Stimulated activated naive CD8-positive, alpha-beta T cell treated with anti-CD3 and anti-CD28 coated beads, Interleukin-15, amount 100 ng/mL, for 72 hours (primary cell): ENCODE measurements at places on chromosomes 7 and 10.

- no peak for DNase-seq
Observed at GRCh38 chr7:44320794-44321371, 4.5 kb downstream of the CAMK2B start.

DNA sequence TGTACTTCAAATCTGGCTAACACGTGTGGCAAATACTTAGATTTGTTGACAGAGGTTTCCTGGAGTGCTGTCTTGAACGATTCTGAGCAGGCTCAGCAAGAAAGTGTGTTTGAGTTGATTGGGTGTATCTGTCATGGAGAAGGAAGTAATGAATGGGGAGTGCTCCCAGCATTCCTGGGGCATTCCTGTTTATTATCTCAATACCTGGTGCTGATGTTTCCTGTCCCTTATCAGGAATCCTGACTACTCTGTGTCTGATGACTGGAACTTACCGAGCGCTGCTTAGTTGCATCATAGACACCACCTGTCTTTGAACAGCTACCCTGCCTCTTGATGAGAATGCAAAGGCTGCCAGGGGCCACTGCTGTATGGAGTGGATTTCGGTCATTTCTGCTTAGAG lies 41.0 kb upstream of the TMEM248 start:
- DNase-seq: no peak

GRCh38 chr10:113463777-113464176 lies 89.1 kb upstream of the HABP2 start:
- no peak for DNase-seq

GRCh38 chr7:92200791-92201190 lies 21.8 kb upstream of the LRRD1 start:
- DNase-seq: no peak

GRCh38 chr7:151076863-151077704 lies 3.5 kb downstream of the FASTK start:
- no peak for DNase-seq

DNA sequence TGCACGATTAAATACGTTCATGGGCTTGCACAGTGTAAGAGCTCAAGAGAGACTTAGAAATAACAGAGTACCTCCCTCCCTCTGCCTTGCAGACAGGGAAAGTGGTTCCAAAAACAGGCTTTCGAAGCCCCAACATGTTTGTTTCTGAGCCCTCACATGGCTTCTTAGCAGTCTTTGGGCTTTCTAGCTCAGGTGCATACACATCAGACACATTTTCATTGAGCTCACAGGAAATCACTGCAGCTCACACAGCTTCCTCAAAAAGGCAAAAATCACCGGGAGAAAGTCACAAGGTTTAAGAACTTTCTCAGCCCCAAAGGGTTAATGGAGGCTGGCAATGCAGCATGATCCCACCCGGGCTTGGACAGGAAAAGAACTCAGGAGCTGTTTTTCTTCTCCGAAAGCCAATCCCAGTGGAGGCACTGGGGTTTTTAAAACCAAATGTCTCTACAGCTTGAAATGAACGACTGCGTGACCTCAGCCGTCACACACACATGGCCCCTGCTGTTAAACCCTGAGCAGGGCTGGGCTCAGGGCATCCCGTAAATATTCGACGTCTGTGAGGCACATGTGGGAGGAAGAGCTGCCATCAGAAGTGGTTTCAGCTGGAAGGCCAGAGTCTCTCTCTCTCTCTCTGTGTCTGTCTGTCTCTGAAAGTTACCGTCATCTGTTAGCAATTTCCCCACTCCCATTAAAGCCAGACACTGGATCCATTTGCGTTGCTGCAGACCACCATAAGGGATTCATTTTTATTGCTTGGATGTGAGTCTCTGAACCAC lies 69.7 kb downstream of the CALML3 start:
- no peak for DNase-seq

- DNase-seq: no peak
Observed at GRCh38 chr10:112262546-112262945, 20.7 kb upstream of the TECTB start.

DNA sequence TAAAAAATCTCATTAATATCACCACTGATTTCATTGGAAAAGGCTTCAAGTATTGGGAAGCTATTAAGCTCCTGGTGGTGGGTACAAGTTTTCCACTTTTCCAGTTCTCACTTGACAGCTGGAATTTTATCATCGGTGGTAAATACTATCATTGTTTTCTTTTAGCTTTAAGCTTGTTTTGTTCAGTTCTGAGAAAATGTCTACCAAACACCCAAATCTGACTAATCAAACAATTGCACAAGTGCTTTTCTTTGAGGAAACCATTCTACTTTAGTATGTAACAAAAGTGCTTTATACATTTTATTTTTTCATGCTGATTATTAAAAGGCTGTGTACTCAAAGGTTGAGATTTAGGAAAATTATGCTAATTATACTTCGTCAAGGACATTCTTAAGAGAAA lies 7.9 kb downstream of the PRPF18 start:
- no peak for DNase-seq

GRCh38 chr10:109941236-109941862 lies 18.0 kb upstream of the XPNPEP1 start:
- no peak for DNase-seq

DNA sequence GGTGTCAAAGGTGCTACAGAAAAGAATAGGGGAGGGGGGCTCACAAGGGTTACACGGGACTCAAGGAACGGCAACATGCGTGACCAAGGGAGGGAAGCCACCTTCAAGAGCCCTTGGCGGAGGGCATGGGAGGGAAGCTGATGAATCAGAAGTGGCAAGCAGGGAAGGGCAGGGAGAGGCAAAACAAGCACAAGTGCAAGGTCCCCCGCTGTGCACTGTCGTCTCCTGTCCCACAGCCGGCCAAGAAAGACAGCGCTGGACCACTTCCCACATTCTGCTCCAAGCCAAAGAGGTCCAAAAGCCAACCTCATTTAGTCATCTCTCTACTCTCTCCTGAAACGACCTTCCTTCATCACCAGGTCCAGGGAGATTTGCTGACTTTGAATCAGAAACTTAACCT lies 102.7 kb downstream of the CALN1 start:
- no peak for DNase-seq

DNA sequence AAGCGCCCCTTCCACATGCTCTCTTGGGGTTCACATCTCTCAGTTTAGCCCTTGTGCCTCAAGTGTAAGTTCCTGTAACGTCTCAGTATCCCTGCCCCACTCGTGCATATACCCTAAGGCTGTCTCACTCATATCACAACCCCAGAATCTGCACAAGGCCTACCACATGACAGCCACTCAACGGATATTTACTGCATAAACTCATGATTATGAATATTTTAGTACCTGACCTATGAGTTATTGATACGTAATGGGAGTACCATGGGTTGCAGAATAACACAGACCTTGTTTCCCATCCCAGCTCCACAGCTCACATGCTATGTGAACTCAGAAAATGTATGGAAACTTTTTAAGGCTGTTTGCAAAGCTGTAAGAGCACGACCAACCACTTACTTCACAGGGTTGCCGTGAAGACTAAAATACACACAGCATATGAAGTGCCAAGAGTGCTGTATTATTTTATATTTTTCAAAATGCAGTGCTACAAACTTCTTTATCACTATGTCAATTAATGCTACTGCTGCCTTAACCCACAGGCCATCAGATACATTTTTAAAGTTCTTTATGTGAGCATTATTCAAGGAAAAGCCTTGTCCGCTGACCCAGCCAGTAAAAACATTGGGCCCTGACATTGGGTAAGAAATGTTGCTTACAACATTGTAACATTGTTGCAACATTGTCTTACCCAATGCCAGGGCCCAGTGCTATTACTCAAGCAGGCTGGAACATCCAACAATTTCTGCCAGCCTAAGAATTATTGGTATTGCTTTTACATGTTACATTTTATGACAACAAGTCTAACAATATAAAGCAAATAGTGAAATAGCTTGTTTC lies 97.2 kb downstream of the JAZF1 start:
- DNase-seq: no peak

- peak; percentile 26 for DNase-seq
Observed at GRCh38 chr7:128831178-128831993, 1.2 kb downstream of the FLNC start.

DNA sequence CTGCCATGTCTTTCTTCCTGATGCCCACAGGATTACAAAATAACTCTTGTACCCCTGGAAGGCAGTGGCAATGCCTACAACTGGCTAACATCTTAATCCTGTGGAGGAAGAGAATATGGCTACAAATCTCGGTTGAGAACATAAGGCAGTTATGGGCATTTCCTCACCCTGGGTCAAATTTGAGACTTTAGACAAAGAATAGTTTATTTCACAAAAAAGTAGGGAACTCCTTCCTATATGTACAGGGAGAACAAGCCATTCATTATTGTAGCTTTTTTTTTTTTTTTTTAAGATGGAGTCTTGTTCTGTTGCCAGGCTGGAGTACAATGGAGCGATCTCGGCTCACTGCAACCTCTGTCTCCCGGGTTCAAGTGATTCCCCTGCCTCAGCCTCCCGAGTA lies 2.6 kb downstream of the ALDH18A1 start:
- DNase-seq: no peak

GRCh38 chr10:19640566-19641263 lies 175.5 kb upstream of the PLXDC2 start:
- no peak for DNase-seq

DNA sequence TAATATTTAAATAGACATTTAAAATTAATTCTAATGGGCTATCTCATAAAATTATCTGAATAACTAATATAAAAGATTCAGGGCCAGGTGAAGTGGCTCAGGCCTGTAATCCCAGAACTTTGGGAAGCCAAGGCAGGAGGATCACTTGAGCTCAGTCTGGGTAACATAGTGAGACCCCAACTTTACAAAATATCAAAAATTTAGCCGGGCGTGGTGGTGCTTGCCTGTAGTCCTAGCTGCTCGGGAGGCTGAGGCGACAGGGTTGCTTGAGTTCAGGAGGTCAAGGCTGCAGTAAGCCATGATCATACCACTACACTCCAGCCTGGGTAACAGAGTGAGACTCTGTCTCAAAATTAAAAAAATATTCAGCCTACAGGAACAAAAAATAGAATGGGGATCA lies 12.5 kb downstream of the NOBOX start:
- no peak for DNase-seq

- DNase-seq: no peak
Observed at GRCh38 chr10:86178401-86179152, 188.0 kb downstream of the GRID1 start.

- DNase-seq: peak; percentile 82
Observed at GRCh38 chr7:322111-322671, 32.2 kb downstream of the FOXL3 start.

- no peak for DNase-seq
Observed at GRCh38 chr10:122164023-122164601, 107.0 kb upstream of the BTBD16 start.

- DNase-seq: peak; percentile 44
Observed at GRCh38 chr10:11515596-11516430, 95.6 kb downstream of the USP6NL start.

GRCh38 chr10:71912431-71912830 lies 51.8 kb upstream of the CHST3 start:
- DNase-seq: no peak

- DNase-seq: no peak
Observed at GRCh38 chr10:16510843-16511242, 10.8 kb downstream of the C1QL3 start.

GRCh38 chr7:129649128-129649690 lies 37.7 kb downstream of the NRF1 start:
- DNase-seq: no peak

- DNase-seq: no peak
Observed at GRCh38 chr10:97922022-97922758, 72.5 kb downstream of the GOLGA7B start.

DNA sequence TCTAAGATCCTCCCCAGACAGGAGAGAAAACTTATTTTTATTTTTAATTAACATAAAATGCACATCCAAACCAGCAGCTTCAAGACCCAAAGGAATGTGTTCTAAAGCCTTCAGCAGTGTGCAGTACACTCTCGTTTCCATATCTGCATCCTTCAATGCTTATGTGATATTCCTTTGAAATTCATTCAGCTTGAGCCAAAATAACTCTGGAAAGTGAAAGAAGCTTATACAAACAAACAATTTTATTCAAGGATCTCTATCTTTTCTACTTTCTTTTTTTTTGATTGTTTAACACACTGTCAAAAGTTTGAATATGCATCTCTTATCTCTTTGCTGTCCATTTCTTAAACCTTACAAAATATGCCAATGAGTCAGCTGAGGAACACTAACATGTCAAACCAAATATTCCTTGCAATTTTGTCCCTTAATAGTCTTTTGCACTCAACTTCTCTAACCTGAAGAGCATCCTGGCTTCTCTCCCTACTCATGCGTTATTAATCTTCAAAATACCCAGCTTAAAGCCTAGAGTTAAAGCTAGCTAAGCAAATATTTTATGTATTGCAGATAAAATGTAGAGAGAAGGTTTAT lies 124.3 kb downstream of the THSD7A start:
- DNase-seq: no peak

DNA sequence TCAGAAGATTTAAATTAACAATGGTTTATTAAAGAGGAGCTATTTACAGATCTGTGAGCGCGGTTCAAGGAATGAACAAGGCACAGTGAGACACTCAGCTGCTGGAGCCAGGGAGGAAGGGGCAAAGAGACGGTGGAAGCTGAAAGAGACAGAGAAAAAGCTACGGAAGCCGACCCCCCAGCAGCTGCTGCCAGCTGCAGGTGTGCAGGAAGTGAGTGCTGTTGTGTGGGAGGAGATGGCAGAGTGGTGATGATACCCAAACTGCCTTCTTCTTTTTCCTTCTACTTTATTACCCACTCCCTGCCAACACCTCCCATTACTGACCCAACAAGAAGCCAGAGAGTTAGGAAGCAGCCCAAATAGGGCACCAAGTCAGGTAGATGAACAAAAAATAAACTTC lies 41.9 kb upstream of the MBL2 start:
- DNase-seq: no peak

GRCh38 chr10:84256510-84257342 lies 11.9 kb downstream of the RGR start:
- DNase-seq: peak; percentile 51

DNA sequence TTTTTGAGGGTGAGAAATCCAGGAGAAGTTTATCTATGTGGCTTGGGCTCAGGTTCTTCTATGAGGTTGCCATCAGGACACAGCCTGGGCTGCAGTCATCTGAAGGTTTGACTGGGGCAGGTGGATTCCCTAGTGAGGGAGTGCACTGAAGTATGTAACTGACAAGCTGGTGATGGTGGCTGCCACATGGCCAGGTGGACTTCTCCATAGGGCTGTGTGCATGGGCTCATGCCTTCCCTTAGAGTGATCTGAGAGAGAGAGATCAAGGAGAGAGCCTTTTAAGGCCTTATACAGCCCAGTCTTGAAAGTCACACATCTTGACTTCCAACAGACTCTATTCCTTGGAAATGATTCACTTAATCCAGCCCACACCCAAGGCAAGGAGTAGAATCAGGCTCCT lies 266.6 kb upstream of the PITRM1 start:
- DNase-seq: no peak
